Astrocyte (in vitro differentiated cells and primary cell): ENCODE measurements at places on chromosomes 11 and 22. TPM values are rescaled to one million over a fixed set of nuclear protein-coding genes. Genes with fewer than 3 reads are reported as not detected.

GRCh38 chr11:65802841-65803240 lies 16.0 kb downstream of the OVOL1 start:
- H3K4me3 ChIP-seq, result no peak overlapping the region
- DNase-seq, result no peak
- H3K36me3 ChIP-seq, result no peaks in the 10 kb centered on the region
- H3K27me3 ChIP-seq, result peaks cover 20% of the 10 kb centered on the region
- H3K4me1 ChIP-seq, result no peaks in the 10 kb centered on the region
- no peak overlapping the region for H3K27ac ChIP-seq

GRCh38 chr11:66328031-66328301 lies 8.3 kb downstream of the RIN1 start:
- no peak for DNase-seq
- H3K4me1 ChIP-seq, result peaks cover 46% of the 10 kb centered on the region
- H3K36me3 ChIP-seq, result peaks cover 3% of the 10 kb centered on the region
- peak overlapping the region; percentile 84 for H3K27ac ChIP-seq

- no peaks in the 10 kb centered on the region for H3K36me3 ChIP-seq
- DNase-seq, result no peak
- H3K4me3 ChIP-seq, result no peak overlapping the region
- H3K4me1 ChIP-seq, result no peaks in the 10 kb centered on the region
- no peak overlapping the region for H3K27ac ChIP-seq
- H3K27me3 ChIP-seq, result peaks cover 4% of the 10 kb centered on the region
These were observed 11.6 kb downstream of the IL2RB start for GRCh38 chr22:37137903-37138665.

DNA sequence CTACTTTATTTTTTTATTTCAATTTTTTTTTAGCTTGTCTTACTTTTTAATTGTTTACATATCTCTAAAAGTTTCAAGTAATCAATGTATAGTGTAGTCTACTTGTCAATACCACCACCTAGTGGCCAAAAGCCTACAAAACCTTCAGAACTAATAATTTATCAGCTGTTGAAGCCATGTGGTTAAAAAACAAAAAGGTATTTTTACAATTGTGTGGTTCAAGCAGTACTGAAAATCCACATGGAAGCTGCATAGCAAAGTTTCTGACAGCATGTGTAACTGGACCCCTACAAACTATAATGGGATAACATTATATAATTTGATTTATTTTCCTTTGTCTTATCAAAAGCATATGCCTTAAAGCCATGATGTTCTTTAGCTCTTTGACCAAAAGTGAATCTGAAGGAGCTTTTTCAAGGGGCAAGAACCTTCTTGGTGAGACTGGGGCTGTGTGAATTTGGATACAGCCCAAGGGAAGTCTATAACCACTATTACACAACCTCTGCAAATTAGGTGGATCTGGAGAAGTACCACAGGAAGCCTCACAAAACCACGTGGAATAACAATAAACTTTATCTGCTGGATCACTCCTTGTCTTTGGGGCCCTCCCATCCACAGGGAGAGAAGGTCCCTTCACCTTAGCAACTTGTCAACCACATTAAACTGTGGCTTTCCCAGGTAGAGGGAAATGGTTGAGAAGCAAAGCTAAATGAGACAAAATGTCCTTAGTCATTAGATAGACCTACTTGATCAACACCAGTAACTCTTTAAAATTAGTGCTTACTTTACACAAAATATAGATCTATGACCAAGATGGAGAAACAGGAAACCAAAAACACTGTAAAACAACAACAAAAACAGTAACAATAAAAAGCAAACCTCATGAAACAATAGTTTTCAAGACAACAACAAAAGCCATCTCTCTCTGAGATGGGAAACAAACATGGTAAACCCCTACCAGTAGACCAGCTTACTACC lies 9.9 kb downstream of the NARS2 start:
- H3K36me3 ChIP-seq, result peaks cover 11% of the 10 kb centered on the region
- no peaks in the 10 kb centered on the region for H3K27me3 ChIP-seq
- H3K27ac ChIP-seq, result no peak overlapping the region
- no peak overlapping the region for H3K4me3 ChIP-seq

DNA sequence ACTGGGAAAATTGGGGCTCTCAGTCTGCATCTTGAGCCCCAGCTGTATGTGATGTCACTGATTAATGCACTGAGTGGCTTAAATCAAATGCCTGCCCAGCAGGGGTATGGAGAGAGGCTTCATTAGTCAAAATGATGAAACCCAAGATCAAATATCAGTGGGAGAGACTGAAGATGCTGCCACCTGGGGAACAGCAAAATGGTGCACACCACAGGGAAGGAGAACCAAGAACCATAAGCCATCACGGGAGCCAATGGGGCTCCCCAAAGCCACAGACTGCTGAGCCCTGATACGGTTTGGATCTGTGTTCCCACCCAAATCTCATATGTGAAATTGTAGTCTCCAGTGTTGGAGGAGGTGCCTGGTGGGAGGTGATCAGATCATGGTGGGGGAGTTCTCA lies 85.6 kb downstream of the CTTN start:
- H3K36me3 ChIP-seq, result no peaks in the 10 kb centered on the region
- no peak overlapping the region for H3K27ac ChIP-seq
- no peak for DNase-seq
- no peak overlapping the region for H3K4me3 ChIP-seq

Gene HEPHL1
- not detected in 2 replicates for total RNA-seq
